ENCODE measurements at places on chromosomes 6 and 20.

GRCh38 chr6:14703586-14703985 lies 542.3 kb upstream of the JARID2 start:
- DNase-seq: no peak

- no peak for DNase-seq
Measured at GRCh38 chr6:111482188-111482958, 645 bp downstream of the REV3L start.

GRCh38 chr20:44409132-44409600 lies 53.7 kb downstream of the HNF4A start:
- DNase-seq: no peak

GRCh38 chr6:12348530-12349511 lies 58.7 kb downstream of the EDN1 start:
- DNase-seq: no peak

DNA sequence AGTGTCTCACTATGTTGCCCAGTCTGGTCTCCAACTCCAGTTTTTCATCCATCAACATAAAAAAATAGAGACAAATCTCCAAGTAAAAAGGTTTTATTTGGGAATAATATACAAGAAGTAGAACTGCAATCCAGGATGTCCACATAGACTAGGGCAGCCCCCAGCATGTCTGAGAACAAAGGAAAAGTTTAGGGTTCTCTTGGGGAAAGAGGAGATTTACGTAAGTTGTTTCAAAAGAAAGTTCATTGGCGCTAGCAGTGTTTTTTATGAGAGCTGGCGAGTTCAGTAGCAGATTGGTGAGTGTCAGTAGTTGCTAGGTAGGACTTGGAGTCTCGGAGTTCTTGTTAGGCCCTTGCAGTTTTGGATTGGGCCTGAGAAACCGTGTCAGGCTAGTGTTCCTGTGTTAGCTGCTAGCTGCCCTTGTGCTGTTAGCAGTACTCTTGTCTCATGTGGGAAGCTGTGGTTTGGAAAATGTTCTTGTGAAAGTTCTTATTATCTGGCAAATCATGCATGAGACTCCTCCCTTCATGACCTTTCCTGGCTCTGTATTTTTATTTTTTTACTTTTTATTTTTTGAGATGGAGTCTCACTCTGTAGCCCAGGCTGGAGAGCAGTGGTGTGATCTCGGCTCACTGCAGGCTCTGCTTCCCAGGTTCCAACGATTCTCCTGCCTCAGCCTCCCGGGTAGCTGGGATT lies 24.7 kb downstream of the TTLL9 start:
- no peak for DNase-seq

- DNase-seq: no peak
Measured at GRCh38 chr6:69449887-69450286, 346.9 kb downstream of the LMBRD1 start.

DNA sequence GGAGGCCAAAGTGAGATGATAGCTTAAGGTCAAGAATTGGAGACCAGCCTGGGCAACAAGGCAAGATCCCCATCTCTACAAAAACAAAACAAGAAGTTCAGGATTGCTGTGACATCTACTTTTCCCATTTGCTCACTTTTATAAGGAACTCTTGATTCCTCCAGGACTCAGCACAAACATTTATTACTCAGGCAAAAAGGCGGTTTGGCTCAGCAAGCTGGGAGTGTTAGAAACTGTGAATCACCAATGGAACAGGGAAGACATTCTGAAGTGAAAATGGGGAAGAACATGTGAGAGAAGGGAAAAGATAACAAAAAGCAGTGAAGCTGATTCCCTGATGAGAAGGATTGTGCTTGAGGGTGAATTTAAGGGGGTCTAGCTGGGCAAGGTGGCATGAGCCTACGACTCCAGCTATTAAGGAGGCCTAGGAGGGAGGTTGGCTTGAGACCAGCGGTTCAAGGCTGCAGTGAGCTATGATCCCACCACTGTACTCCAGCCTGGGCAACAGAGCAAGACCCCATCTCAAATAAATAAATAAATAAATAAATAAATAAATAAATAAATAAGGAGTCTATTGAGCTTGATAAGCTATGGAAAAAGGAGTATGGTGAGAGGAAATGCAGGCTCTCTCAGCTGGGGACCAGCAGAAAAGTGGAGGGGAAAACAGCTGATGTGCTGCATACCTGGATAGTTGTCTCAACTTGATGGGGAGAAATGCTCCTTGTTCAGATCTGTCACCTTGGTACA lies 65.4 kb upstream of the HDDC2 start:
- DNase-seq: no peak

GRCh38 chr6:123632641-123633040 lies 4.1 kb downstream of the TRDN start:
- DNase-seq: no peak

GRCh38 chr6:142900227-142900971 lies 44.6 kb downstream of the HIVEP2 start:
- no peak for DNase-seq

DNA sequence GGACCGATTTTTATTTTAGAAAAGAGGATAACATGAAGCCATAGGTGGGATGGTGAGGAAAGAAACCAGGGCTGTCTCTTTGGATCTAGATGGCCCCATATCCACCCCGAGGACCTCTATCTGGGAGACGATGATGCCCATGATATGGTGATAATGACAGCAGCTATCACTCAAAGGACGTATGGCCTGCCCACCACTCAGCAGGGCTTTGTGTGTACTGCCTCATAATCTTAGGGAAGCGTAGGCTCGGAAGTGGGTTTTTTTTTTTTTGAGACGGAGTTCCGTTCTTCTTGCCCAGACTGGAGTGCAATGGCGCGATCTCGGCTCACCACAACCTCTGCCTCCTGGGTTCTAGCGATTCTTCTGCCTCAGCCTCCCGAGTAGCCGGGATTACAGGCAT lies 8.2 kb upstream of the TAF8 start:
- DNase-seq: no peak

DNA sequence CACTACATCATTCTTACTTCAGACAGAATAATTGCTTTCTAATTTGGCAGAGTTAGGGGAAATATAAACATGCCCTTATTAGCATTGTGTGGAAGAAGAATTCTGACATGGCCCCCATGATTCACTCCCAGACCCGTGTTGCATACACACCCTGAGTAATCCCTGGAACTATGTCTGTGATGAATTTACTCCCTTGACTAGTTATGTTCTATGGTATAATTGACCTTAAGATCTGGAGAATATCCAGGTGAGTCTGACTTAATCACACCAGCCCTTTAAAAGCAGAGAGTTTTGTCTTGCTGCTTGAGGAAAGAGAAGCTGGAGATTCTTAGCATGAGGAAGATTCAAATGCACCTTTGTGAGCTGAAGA lies 262.9 kb downstream of the SOX4 start:
- DNase-seq: no peak

GRCh38 chr6:30311671-30312070 lies 15.1 kb upstream of the TRIM39 start:
- DNase-seq: no peak

DNA sequence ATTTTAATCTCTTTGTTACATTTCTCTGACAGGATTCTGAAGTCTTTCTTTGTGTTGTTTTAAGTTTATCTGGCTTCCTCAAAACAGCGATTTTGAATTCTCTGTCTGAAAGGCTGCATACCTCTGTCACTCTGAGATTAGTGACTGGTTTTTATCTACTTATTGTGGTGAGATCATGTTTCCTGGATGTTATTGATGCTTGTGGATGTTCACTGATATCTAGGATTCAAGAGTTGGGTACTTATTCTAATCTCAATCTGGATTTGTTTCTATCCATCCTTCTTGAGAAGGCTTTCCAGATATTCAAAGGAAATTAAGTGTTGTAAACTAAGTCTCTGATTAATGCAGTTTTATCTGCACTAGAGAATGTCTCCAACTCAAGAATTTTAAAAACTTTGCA lies 1076.1 kb upstream of the ADGRB3 start:
- no peak for DNase-seq

DNA sequence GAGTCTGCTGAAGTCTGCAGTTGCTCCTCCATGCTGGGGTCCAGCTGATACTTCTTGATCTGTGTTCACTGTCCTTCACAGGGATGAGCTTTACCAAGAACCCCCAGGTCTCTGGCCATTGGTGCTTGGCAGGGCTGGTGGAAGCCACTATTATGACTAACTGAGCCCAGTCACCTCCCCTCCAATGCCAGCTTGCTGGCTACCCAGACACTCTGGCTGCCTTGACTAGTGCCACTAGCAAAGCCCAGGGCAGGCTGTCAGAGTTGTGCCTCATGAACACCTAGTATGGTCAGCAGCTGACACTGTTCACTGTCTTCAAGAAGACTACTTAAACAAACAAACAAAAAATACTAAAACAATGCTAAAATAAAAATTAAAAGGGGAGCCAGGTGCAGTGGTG lies 8.8 kb downstream of the ASIP start:
- no peak for DNase-seq

DNA sequence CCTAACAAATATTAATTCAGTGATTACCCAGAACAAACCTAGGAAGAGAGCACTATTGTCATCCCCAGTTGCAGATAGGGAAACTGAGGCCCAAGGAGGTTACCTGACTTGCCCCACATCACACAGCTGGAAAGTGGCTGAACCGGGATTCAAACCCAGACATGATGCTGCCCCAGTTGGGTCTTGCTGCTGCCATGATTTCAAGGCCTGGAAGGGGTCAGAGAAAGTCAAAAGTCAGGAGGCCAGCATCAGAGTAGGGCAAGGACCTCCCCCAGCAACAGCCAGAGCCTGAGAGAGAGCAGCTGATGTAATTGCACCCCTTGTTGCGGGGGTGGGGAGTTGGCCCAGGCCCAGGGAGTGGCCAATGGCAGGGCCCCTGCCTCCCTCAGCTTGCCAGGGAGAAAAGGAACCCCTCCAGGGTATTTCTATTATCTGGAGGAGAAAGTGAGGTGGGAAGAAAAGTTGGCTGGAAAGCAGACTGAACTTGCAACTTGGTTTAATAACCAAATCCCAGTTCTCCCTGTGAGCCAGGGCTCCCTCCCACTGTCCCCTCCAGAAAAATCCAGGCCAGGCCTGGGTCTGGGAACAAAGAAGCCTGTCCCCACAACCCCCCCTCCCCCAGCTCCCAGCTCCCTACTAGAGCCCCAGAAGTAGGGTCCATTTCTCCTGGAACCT lies 83.6 kb downstream of the MRPL14 start:
- no peak for DNase-seq

DNA sequence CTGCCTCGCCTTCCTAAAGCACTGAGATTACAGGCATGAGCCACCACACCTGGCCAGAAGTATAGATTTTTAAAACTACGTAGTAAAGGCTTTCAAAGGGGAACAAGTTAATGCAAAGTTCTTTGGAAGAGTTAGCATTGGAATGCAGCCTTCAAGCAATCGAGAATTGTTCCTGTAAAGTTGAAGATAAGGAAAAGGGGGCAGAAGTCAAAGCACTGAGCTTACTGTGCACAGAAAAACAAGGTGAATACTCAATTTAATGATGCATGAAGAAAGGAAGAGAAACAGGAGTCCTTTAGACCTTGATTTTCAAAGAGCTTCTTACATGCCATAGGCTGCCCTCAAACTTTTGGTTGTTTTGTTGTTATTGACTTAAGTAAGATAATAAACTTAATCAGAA lies 29.1 kb upstream of the LGSN start:
- no peak for DNase-seq

DNA sequence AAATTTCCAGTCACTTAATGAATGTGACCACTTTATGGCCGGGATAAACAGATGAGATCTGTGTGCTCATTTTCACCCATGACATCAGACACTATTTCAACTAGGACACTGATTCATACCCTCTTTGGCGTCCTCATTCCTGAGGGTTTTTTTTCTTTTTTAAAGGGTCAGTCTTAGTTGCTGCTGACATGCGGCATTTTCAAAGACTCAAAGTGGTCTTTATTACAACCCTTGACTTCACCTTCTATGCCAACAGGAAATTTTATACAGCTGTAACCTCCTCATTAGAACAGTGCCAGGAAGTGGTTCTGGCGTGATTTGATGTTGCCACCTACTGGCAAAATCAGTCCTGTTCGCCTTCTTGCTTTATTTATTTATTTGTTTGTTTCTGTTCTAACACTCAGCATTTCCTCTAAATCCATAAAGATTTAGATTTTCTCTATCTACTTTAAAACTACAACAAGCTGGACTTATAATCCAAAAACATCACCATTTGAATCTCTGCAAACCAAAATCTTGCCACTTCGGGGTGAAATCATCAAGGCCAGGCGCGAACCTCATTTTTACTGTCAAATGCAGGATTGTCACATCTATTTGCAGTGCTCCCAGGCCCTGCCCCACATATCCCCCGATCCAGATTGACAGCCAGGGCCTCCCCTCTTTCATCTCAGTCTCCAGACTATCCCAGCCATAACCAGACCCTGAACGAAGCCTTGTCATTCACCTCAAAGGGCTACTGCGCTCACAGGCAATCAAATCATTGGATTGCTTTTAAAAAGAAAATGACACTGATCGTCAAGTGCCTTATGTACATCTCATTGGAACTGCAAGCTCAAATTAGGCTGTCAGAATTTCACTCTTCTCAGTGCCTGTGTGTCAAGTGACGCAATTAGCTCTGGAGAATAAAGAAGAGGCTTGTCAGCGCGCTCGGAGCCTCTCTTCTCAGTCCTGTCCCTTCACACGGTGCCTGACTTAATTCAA lies 77.5 kb downstream of the C6orf118 start:
- DNase-seq: no peak

DNA sequence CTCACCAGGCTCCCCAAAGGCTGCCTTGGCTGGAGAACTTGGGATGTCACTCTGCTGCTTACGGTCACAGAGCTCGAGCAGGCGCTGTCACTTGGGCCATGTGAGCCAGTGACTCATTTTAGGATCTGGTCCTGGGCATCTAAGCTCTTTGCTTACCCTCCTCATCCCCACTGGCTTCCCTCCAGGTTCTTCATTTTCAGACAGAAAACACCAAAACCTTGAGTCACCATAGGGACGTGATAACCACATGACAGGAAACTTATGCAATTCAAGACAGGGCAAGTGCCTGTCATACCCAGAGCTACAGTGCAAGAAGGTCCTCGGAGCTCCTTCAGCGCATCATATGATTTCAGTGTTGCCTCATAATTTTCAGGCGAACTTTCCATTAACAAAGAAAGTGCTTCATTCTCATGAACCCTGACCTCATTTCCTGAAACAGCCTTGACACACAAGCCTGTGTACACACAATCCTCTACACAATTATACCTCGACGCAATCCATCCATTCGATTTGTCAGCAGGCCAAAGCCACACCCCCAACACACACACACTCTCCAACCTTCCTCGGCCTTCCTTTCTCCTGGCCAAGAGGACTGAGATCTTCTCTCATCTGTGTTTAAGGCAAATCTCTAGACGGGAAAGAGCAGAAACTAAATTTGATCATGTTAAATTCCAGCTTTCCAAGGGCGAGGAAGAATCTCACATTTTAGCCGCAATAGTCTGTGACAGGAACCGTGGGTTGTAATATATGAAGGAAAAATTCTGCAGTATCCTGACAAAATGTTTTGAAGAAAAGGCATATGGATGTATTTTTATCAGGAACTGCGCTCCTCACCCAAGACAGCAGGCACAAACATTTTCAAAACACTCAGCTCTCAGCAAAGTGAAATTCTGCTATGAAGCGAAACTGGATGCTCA lies 25.3 kb downstream of the TBC1D7 start:
- no peak for DNase-seq

Data from stimulated activated CD4-positive, alpha-beta T cell treated with anti-CD3 and anti-CD28 coated beads, Interleukin-1b, Interleukin-23, amount 100 ng/mL, for 1 hour (primary cell).